ENCODE measurements at places on chromosomes 3 and 15. TPM values are rescaled to one million over a fixed set of nuclear protein-coding genes. Genes with fewer than 3 reads are reported as not detected.

Gene KLF15
- total RNA-seq, result 84.7 TPM

Gene ZNF80
- not detected for total RNA-seq

Gene NR2F2
- total RNA-seq, result 57.7 TPM

Gene PYGO1
- 16.6 TPM for total RNA-seq

Gene CFAP44
- total RNA-seq, result 2.7 TPM

Gene CAV3
- total RNA-seq, result not detected

Gene SEMA3G
- 27.9 TPM for total RNA-seq

Gene CASR
- total RNA-seq, result not detected

Gene BFSP2
- not detected for total RNA-seq

Gene CLRN1
- total RNA-seq, result not detected

Gene MFN1
- total RNA-seq, result 48.6 TPM

Gene AADAC
- not detected for total RNA-seq

Gene UROC1
- not detected for total RNA-seq

Gene MNS1
- 0.66 TPM for total RNA-seq

Gene MUC13
- not detected for total RNA-seq

Gene SLC6A1
- 0.78 TPM for total RNA-seq

Gene IMPG2
- 0.83 TPM for total RNA-seq

Gene PDIA3
- total RNA-seq, result 70.6 TPM

Gene SLC12A8
- 0.46 TPM for total RNA-seq

Gene STT3B
- 70.2 TPM for total RNA-seq

Gene TMIE
- 0.33 TPM for total RNA-seq

Gene ACSBG1
- 1.2 TPM for total RNA-seq

Gene ARHGAP11A
- 1.3 TPM for total RNA-seq

Gene MYLK
- 2,311 TPM for total RNA-seq

Gene ALDH1A2
- 18.5 TPM for total RNA-seq

Gene FXR1
- 160 TPM for total RNA-seq

Gene ARIH1
- total RNA-seq, result 40.2 TPM

Gene CTXN2
- not detected for total RNA-seq

Gene FSD2
- not detected for total RNA-seq

Gene CX3CR1
- 0.23 TPM for total RNA-seq

Gene ST3GAL6
- 10.8 TPM for total RNA-seq

Gene CFAP100
- not detected for total RNA-seq

Gene HTD2
- total RNA-seq, result 7.5 TPM

Gene GOLGA6A
- not detected for total RNA-seq

Gene ZXDC
- total RNA-seq, result 37.0 TPM

Gene ATP10A
- total RNA-seq, result 39.5 TPM

Gene RASGRP1
- 0.99 TPM for total RNA-seq

Data from esophagus muscularis mucosa (tissue), 4 donors.